Smooth muscle cell of the umbilical artery (primary cell): ENCODE measurements at places on chromosomes 1 and 21. TPM values are rescaled to one million over a fixed set of nuclear protein-coding genes. Genes with fewer than 3 reads are reported as not detected.

HSPA6 gene
- total RNA-seq, result 0.30 and 1.1 TPM in 2 replicates

LEFTY2 gene
- not detected in 2 replicates for total RNA-seq

ZNF678 gene
- total RNA-seq, result 3.9 and 5.5 TPM in 2 replicates

C1orf226 gene
- 0.59 and 0.83 TPM in 2 replicates for total RNA-seq
